ENCODE measurements at places on chromosomes 13 and 19. TPM values are rescaled to one million over a fixed set of nuclear protein-coding genes. Genes with fewer than 3 reads are reported as not detected.

OR10H1 gene
- 0.04 TPM for polyA plus RNA-seq

GPX4 gene
- 242 TPM for polyA plus RNA-seq

DNA sequence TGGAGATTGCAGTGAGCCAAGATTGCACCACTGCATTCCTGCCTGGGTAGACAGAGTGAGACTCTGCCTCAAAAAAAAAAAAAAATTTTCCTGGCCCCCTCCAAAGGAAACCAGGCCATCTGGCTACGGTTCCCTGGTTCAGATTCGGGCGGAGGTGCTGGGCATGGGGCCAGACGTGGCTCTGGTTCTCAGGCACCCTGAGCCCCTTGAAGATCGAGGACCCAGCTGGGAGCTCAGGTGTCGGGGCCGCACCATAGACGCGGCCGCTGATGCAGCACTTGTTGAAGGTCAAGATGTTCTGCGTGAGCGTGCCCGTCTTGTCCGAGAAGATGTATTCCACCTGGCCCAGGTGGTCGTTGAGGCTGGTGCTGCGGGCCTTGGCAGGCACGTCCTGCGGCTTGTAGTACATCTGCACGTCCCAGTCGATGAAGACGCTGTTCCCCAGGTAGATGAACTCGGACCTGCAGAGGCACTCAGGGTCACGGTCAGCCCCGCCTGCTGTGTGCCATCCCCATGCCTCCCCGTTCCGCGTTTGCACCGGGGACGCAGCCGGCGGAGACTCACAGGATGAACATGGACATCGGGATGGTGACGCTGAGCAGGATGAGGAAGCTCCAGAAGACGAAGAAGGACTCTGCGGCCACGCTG is 12.3 kb downstream of the ATP8B3 start:
- DNase-seq: no peak

DNA sequence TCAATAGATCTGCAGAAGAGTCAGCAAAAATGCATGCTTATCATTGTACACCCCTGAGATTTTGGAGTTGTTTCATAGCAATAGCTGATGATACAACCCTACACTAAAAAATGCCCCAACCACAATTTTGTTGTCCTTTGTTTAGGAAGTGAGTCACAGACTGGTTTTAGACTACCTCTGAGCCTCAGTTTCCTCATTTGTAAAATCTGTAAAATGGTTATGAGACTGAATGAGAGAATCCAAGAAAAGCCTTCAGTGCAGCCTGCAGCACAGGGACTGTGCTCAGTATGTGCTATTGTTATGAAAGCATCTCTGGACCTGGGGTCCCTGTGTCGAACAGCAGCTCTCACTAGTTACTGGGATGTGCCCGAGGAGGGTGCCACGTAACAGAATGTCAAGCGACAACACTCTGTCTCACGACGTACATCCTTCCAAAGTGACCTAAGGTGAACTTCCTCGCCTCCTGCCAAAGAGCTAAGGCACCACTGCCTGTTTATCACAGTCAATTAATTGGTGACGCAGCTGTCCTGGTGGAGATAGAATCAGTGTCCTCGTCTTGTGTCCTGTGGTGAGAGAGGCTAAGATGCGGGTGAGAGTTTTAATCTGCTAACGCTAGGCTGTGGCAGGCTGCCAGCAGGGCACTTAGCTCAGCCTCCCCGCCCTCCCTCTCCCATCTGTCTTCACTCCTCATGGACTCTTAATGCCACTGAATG is 18.1 kb downstream of the DHRS12 start:
- DNase-seq: no peak

- DNase-seq: no peak
Measured at GRCh38 chr19:8681345-8682029, 17.1 kb downstream of the ACTL9 start.

DNA sequence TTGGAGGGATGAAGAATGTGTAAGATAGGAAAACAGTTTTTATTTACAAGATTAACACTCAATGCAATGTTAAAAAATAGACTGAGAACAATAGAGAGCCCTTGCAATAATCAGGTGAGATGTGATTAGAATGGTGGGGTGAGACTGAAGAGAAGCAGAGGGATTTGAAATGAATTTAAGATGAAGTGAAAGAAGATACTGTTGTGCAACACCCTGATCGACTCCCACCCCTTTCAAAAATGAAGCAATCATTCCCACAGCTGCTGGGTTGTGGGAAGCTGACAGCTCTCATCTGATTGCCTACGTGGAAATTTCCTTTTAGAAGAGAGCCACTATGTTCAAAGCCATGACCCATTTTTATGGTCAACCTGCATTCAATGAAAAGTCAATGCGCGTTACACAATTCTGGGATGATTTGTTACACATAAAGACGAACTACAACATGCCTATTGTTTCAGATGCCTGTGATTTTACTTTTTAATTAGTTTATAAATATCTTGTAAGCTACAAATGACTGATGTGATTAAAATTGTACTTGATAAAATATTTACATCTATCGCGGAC is 1374.8 kb downstream of the PCDH9 start:
- no peak for DNase-seq

- DNase-seq: no peak
Measured at GRCh38 chr13:23790577-23791170, 98.5 kb downstream of the MIPEP start.

GRCh38 chr19:7522923-7523667 is 671 bp downstream of the MCOLN1 start:
- DNase-seq: no peak

- peak; percentile 18 for DNase-seq
Measured at GRCh38 chr19:41705393-41706174, 2.8 kb upstream of the CEACAM5 start.

Data from right renal pelvis (tissue), 4 donors.